Stomach (tissue), 19 donors: ENCODE measurements at places on chromosomes 2 and 18. TPM values are rescaled to one million over a fixed set of nuclear protein-coding genes. Genes with fewer than 3 reads are reported as not detected.

- DNase-seq, result no peak
- no peak overlapping the region for H3K4me3 ChIP-seq
- H3K27ac ChIP-seq, result peak overlapping the region; percentile 23
- peaks cover 16% of the 10 kb centered on the region for H3K4me1 ChIP-seq
These were observed 129.2 kb downstream of the MYCN start for GRCh38 chr2:16069663-16069932.

DNA sequence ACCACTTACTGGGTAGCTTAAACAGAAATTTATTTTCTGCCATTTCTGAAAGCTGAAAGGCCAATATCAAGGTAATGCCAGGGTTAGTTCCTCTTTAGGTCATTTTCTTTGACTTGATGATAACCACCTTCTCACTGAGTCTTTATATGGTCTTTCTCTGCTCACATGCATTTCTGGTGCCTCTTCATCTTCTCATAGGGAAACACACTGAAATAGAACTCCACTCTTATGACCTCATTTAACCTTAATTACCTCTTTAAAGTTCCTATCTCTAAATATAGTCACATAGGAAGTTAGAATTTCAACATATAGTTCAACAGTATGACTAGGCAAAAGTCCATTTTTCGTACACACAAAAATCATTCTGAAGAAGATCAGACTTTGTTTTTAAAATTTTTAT, 616.8 kb upstream of the VRK2 start:
- no peaks in the 10 kb centered on the region for H3K4me1 ChIP-seq
- no peaks in the 10 kb centered on the region for H3K27me3 ChIP-seq
- DNase-seq, result no peak
- H3K4me3 ChIP-seq, result no peak overlapping the region
- H3K27ac ChIP-seq, result no peak overlapping the region
- H3K36me3 ChIP-seq, result no peaks in the 10 kb centered on the region

DNA sequence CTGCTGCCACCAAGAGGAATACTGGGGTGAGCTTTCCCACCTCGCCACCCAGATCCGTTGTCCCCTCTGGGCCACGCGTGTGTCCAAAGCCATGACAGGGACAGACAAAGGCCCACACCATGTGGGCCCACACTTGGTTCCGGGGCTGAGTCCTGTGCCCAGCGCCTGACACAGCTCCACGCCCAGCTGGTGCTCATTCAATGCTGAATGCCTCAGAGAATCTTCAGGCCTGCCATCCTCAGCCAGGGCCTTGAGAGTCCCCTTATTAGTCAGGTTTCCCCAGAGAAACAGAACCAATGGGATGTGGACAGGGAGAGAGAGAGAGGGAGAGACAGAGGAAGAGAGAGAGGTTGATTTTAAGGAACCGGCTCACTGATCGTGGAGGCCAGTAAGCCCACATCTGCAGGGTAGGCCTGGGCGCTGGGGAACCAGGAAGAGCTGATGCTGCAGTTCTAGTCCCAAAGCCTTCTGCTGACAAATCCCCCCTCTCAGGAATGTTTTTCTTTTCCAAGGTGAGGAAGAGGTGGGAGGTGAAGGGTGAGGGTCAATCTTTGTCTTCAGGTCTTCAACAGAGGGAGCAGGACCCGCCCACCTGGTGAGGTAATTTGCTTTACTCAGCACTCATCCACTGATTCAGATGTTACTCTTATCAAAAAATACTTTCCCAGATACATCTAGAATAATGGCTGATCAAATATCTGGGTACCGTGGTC, 10.2 kb upstream of the SPATA3 start:
- peaks cover 5% of the 10 kb centered on the region for H3K4me1 ChIP-seq
- H3K4me3 ChIP-seq, result no peak overlapping the region
- no peaks in the 10 kb centered on the region for H3K36me3 ChIP-seq
- H3K27ac ChIP-seq, result no peak overlapping the region
- peaks cover 7% of the 10 kb centered on the region for H3K27me3 ChIP-seq

- DNase-seq, result no peak
- no peaks in the 10 kb centered on the region for H3K27me3 ChIP-seq
- H3K27ac ChIP-seq, result no peak overlapping the region
- H3K4me1 ChIP-seq, result peaks cover 18% of the 10 kb centered on the region
- no peak overlapping the region for H3K4me3 ChIP-seq
- H3K36me3 ChIP-seq, result no peaks in the 10 kb centered on the region
These were observed 44.1 kb upstream of the TTC39C start for GRCh38 chr18:23970161-23971096.

DNA sequence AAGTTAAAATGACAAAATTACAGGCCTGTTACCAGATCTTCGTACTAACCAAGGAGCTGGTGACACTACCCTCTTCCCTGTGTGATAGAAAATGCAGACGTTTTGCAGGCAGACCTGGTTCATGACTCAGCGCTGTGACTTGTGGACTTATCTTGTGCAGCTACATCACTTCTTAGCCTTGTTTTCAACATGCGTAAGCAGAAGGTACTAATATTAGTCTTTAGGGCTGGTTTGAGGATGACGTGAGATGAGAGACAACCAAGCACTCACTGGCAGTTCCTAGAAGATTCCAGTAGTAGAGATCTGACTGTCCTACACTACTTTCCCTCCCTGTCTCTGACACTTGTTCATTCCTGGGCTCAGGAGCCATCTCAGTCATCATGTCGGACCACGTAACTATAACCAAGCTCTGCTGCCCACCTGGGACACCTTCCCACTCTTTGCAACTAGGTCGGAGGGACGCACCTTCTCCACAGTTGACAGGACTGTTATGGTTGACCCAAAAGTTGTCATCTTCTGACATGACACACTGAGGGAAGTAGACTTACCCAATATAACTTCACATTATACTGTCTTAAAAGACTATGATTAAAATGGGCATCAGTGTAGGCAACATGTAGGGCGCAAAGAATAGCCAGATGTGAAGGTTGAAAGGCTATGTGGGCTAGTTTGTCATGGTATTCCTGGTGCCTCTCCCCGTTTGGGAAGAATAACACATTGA, 64.8 kb downstream of the TNFRSF11A start:
- H3K27me3 ChIP-seq, result no peaks in the 10 kb centered on the region
- H3K36me3 ChIP-seq, result no peaks in the 10 kb centered on the region
- no peak overlapping the region for H3K27ac ChIP-seq
- no peak overlapping the region for H3K4me3 ChIP-seq

- H3K36me3 ChIP-seq, result peaks cover 12% of the 10 kb centered on the region
- peak overlapping the region; percentile 97 for H3K27ac ChIP-seq
- peak overlapping the region; percentile 92 for H3K4me3 ChIP-seq
- H3K27me3 ChIP-seq, result no peaks in the 10 kb centered on the region
These were observed 914 bp upstream of the IWS1 start for GRCh38 chr2:127527001-127527804.

- no peaks in the 10 kb centered on the region for H3K4me1 ChIP-seq
- H3K27me3 ChIP-seq, result no peaks in the 10 kb centered on the region
- no peaks in the 10 kb centered on the region for H3K36me3 ChIP-seq
- no peak overlapping the region for H3K27ac ChIP-seq
These were observed 249.9 kb downstream of the PARD3B start for GRCh38 chr2:204795156-204795555.

- H3K27me3 ChIP-seq, result no peaks in the 10 kb centered on the region
- no peaks in the 10 kb centered on the region for H3K4me1 ChIP-seq
- DNase-seq, result no peak
These were observed 47.6 kb downstream of the ACTR3 start for GRCh38 chr2:113937501-113937900.

DNA sequence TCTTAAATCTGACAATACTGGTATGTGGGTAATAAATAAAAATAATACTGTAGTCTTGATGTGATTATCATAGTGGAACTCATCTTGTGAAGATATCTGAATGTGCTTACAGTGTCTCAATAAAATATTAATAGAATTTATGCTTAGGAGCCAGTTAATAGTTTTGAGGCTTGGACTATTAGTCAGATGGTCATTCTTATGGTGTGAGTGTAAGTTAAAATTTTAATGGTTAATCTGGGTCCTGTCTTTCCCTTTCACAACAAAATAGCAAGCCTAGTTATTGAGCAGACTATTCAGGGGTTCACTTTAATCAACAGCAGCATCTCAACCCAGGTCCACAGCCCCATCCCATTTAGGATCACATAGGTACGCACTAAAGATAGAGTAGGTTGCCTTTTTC, 138.9 kb downstream of the HAUS1 start:
- no peak overlapping the region for H3K27ac ChIP-seq
- no peak for DNase-seq
- no peaks in the 10 kb centered on the region for H3K4me1 ChIP-seq

DNA sequence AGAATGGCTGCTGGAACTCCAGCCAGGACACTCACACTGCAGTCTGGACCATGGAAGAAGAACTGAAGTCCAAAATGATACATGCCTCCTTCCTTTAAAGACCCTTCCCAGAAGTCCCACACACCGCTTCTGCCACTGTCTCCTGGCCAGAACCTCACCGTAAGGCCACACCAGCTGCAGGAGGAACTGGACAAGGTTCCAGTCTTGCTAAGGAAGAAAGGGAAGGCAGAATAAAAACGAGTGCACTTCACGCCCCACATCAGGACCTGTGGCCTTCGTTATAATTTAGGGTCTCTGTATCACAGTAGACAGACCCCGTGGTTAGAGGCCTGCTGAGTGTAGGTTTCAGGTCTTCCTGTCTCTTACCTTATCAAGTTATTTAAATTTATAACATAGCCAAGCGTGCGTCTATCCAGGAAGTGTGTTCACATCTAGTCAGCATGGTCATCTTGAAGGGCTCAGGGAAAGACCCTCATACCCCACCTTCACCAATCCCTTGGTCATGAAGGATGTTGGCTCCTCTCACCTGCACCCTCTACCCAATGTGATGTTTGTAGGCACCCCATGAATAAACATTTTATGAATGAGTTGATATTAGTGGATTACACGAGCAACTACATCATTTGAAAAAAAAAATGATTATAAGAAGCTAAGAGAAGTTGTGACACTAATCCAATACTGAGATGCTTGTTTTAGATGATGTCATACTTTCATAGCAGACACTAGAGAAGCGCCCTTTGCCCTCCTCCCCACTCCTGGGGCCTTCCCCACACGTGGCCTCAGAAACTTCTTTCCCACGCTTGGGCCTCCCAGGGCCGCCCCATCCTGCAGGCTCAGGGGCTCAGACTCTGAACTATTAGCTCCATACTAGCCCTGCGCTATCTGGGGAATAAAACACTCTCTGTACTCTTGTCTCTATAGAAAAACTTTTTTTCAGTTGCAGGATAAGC, 157.6 kb downstream of the FAM210A start:
- no peaks in the 10 kb centered on the region for H3K4me1 ChIP-seq
- DNase-seq, result no peak
- no peaks in the 10 kb centered on the region for H3K27me3 ChIP-seq

GRCh38 chr2:75491129-75491753, 69.5 kb downstream of the EVA1A start:
- H3K4me1 ChIP-seq, result no peaks in the 10 kb centered on the region
- H3K27me3 ChIP-seq, result no peaks in the 10 kb centered on the region
- no peak overlapping the region for H3K27ac ChIP-seq
- no peak for DNase-seq
- H3K36me3 ChIP-seq, result no peaks in the 10 kb centered on the region

- no peaks in the 10 kb centered on the region for H3K36me3 ChIP-seq
- DNase-seq, result no peak
- no peak overlapping the region for H3K27ac ChIP-seq
- no peaks in the 10 kb centered on the region for H3K4me1 ChIP-seq
- H3K4me3 ChIP-seq, result no peak overlapping the region
- H3K27me3 ChIP-seq, result no peaks in the 10 kb centered on the region
These were observed 3.0 kb upstream of the GCG start for GRCh38 chr2:162155093-162155492.

- H3K27ac ChIP-seq, result peak overlapping the region; percentile 18
- H3K27me3 ChIP-seq, result no peaks in the 10 kb centered on the region
- H3K4me3 ChIP-seq, result no peak overlapping the region
- H3K36me3 ChIP-seq, result no peaks in the 10 kb centered on the region
- peaks cover 21% of the 10 kb centered on the region for H3K4me1 ChIP-seq
These were observed 197.5 kb upstream of the COPS8 start for GRCh38 chr2:236887953-236888793.

DNA sequence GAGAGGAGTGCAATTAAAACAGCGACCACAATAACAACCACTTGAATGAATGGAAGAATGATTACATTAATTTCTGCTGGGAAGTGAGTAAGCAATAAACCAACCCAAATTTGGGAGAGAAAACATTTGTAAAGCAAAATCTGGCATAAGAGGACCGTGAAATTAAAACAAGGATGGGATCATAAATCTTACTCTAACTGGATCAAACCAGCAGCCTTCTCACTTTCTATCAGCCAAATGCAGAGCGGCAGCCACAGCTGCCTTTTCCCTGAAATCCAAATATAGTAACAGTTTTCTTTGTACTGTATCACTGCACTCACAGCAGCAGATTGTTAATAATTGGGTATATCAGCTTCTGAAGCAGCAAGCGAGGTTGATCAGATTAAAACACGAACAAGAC, 245.2 kb upstream of the REG3G start:
- no peak overlapping the region for H3K4me3 ChIP-seq
- no peak overlapping the region for H3K27ac ChIP-seq
- no peaks in the 10 kb centered on the region for H3K4me1 ChIP-seq
- no peaks in the 10 kb centered on the region for H3K27me3 ChIP-seq
- DNase-seq, result no peak

DNA sequence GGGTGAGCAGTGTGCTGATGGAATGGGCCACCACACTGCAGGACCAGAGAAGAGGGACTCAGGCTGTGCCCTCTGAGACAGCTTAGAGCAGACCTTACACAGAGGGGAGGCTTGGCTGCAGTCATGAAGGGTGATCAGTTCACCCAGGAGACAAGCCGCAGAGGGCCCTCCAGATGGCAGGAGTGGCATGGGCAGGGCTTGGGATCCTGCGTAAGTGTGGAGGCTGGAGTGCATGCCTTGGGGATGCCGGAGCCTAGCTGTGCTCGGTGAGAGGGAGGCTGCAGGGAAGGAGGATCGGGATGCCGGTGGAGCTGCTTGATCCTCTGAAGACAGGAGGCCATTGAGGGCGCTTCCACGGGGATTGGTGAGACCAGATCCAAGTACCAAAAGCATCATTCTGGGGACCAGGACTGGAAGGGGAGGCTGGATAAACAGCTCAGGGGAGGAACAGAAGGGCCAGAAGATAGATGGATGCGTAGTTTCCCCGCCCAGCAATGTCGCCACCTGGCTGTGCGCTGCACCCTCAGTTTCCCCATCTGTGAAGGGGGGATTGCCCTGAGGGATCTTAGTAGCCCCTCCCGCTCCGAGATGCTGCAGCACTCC, 163.4 kb downstream of the INHBB start:
- H3K4me3 ChIP-seq, result no peak overlapping the region
- H3K27me3 ChIP-seq, result no peaks in the 10 kb centered on the region
- H3K27ac ChIP-seq, result no peak overlapping the region
- H3K36me3 ChIP-seq, result no peaks in the 10 kb centered on the region
- H3K4me1 ChIP-seq, result peaks cover 5% of the 10 kb centered on the region

- no peak overlapping the region for H3K27ac ChIP-seq
- DNase-seq, result no peak
- no peaks in the 10 kb centered on the region for H3K27me3 ChIP-seq
- H3K36me3 ChIP-seq, result no peaks in the 10 kb centered on the region
- H3K4me3 ChIP-seq, result no peak overlapping the region
- H3K4me1 ChIP-seq, result no peaks in the 10 kb centered on the region
These were observed 726.3 kb downstream of the TSN start for GRCh38 chr2:122481717-122482116.

WNT10A gene
- not detected for total RNA-seq

SERPINB2 gene
- total RNA-seq, result 1.8 TPM

DAPL1 gene
- total RNA-seq, result not detected

FHOD3 gene
- total RNA-seq, result 7.5 TPM

DLX2 gene
- total RNA-seq, result not detected

BCL2 gene
- total RNA-seq, result 12.1 TPM
